ENCODE measurements at places on chromosomes 12 and 14. TPM values are rescaled to one million over a fixed set of nuclear protein-coding genes. Genes with fewer than 3 reads are reported as not detected.
A peak's percentile ranks its signal among the peaks of the same experiment; 100 is the strongest.

DNA sequence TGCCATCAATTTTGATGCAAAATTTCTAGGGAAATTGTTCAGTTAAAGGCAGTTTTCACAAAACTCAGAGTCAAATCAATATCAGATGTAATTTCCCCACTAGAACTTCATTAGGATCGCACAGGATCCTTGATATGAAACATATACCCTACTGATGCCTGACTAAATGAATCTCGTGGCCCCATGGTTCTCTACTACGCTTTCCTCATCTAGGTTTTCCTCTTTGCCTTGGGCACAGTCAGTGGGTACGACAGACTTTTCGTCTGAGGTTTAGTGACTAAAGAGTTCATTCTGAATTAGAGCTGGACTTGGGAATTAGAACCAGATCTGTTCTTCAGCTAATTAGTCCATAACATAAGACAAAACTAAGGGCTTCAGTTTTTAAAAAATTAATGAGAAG lies 42.5 kb upstream of the GNPNAT1 start:
- H3K27me3 ChIP-seq, result no peaks in the 10 kb centered on the region
- no peaks in the 10 kb centered on the region for H3K36me3 ChIP-seq
- DNase-seq, result no peak
- H3K27ac ChIP-seq, result no peak overlapping the region
- H3K4me3 ChIP-seq, result no peak overlapping the region

The SDR39U1 gene
- total RNA-seq, result 42.4 TPM

The KRT3 gene
- not detected for total RNA-seq

GRCh38 chr14:50345846-50346422 lies 33.8 kb downstream of the DMAC2L start:
- H3K27ac ChIP-seq, result no peak overlapping the region
- no peaks in the 10 kb centered on the region for H3K27me3 ChIP-seq
- no peak overlapping the region for H3K4me3 ChIP-seq
- H3K36me3 ChIP-seq, result no peaks in the 10 kb centered on the region

The SLC2A14 gene
- total RNA-seq, result not detected

DNA sequence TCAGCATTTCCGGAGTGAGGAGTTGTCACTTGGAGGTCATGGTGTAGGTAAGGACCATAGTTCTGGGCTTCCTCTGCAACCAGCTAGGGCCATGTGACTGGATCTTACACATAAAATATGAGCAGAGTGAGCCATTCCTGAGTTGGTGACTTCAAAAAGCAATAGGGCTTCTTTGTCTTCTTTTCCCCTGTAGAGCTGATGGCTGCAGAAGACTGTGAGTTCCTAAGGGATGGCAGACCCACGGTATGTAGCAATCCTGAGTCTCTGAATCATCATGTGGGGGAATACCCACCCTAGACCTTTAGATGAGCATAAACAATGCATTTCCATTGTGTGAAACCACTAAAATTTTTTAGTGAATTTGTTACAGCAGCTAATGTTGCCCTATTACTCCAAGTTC lies 151.1 kb upstream of the TBX3 start:
- no peak overlapping the region for H3K27ac ChIP-seq
- no peak overlapping the region for H3K4me3 ChIP-seq
- no peaks in the 10 kb centered on the region for H3K4me1 ChIP-seq
- no peaks in the 10 kb centered on the region for H3K36me3 ChIP-seq
- H3K27me3 ChIP-seq, result no peaks in the 10 kb centered on the region

The DEGS2 gene
- 53.0 TPM for total RNA-seq

- no peak for DNase-seq
- H3K27me3 ChIP-seq, result no peaks in the 10 kb centered on the region
- H3K36me3 ChIP-seq, result no peaks in the 10 kb centered on the region
- H3K27ac ChIP-seq, result no peak overlapping the region
Observed at GRCh38 chr12:127883013-127883412, 384.0 kb upstream of the TMEM132C start.

The MUCL1 gene
- not detected for total RNA-seq

GRCh38 chr12:53383258-53383657 lies 3.3 kb downstream of the SP1 start:
- H3K4me3 ChIP-seq, result peak overlapping the region; percentile 56
- H3K4me1 ChIP-seq, result peaks cover 72% of the 10 kb centered on the region
- H3K36me3 ChIP-seq, result peaks cover 61% of the 10 kb centered on the region
- H3K27ac ChIP-seq, result peak overlapping the region; percentile 97
- no peak for DNase-seq

The P2RX2 gene
- total RNA-seq, result not detected

The LRIG3 gene
- total RNA-seq, result 49.1 TPM

GRCh38 chr12:61044766-61045165 lies 1215.4 kb upstream of the USP15 start:
- no peak for DNase-seq
- H3K36me3 ChIP-seq, result no peaks in the 10 kb centered on the region
- no peak overlapping the region for H3K4me3 ChIP-seq
- no peak overlapping the region for H3K27ac ChIP-seq

The SLC2A13 gene
- 30.8 TPM for total RNA-seq

The TGM1 gene
- 11.7 TPM for total RNA-seq

The LRRC74A gene
- total RNA-seq, result not detected

DNA sequence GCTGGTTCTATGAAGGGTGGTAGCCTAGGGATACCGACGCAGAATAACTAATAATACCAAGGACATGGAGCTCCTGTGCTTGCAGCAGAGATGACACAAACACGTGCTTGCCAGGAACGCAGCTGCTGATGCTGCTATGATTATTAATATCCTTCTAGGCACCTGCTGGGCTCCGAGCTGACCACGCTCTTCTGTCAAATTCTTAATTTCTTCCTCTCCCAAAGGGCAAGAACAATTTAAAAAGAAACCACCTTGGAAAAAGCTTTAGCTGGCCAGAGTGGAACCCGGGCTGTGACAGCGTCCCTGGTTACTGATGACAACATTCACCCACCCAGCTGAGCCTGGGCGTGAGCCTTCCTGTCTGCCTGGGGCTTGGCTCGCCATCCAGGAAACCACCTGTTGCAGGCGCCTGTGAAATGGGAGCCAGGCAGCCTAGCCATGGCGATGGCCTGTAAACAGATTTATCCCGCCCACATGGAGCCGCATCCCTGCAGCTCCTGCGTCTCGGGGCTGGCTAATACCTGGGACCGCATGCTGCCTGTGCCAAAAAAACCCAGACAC lies 28.8 kb downstream of the CLMN start:
- peak overlapping the region; percentile 63 for H3K27ac ChIP-seq
- no peaks in the 10 kb centered on the region for H3K27me3 ChIP-seq
- H3K36me3 ChIP-seq, result no peaks in the 10 kb centered on the region
- peak; percentile 76 for DNase-seq

GRCh38 chr12:80268924-80269749 lies 169.8 kb downstream of the OTOGL start:
- no peak overlapping the region for H3K27ac ChIP-seq
- H3K36me3 ChIP-seq, result no peaks in the 10 kb centered on the region
- H3K4me1 ChIP-seq, result no peaks in the 10 kb centered on the region
- no peak for DNase-seq
- no peak overlapping the region for H3K4me3 ChIP-seq
- no peaks in the 10 kb centered on the region for H3K27me3 ChIP-seq

The TMEM132D gene
- not detected for total RNA-seq

The TMEM119 gene
- total RNA-seq, result 0.45 TPM
